NCI-H1417 treated with DMSO at 0.1 percent for 48 hours (cell line): ENCODE measurements at places on chromosomes 3 and 15.

- no peak for DNase-seq
These were observed 37.3 kb upstream of the KLHL6 start for GRCh38 chr3:183592821-183593220.

DNA sequence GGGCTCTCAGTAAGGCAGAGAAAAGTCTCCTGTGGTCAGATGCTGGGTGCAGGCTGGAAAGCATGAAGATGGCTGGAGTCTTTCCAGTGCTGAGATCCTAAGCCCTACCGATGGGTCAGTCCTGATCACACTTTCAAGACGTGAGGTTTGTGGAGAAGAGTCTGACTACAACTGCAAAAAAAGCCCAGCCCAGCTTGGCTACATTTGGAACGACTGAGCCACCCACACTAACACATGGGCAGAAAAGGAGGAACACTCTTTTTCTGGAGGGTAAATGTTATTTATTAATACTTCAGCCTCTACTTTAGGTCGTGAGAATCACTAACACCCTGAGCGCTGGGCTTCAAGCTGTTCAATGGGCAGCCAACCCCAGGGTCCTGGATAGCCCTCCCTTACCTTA, 22.0 kb upstream of the C3orf22 start:
- DNase-seq: no peak

DNA sequence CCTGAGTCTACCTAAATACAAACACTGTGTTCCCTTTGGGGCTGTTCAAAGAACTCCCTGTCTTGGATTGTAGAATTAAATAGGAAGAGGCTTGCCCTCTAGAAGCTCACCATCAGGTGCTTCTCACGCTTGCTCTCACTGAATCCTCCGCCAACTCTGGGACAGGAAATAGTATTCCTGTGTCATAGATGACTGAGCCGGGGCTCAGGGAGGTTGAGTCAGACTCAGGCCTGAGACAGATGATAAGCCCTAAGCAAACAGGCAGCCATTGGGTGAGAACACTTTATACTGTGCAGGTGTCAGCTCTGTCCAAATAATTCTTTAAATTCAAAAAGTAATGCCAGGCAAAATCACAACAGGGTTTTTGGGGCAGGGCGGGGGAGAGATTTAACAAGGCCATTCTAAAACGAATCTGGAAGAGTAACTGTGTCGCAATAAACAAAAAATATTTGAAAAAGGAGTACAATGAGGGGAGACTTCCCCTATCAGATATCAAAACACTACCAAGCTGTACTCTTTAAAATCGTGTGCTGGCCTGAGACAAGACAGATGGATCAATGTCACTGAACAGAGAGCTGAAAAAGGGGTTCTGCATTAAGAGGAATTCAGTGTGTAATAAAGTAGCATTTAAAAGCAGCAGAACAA, 59.0 kb downstream of the EPHB3 start:
- no peak for DNase-seq

DNA sequence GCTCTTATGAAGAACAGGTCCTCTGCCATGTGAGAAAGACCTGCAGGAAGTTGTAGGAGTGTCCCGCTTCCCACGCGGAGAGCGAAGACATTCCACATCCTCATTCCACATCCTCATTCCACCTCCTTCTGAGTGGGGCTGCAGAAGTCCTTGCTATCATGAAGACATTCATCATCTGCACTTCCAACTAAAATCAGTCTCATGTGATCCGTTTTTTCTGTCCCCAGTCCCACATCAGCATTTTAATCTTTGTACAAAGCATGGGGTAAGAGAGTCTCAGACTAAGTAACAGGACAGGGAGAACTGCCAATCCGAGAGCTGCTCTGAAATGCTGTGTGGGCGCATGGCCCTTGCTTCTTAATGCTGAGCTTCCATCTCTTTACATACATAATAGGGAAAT, 227.2 kb downstream of the RSRC1 start:
- DNase-seq: no peak

DNA sequence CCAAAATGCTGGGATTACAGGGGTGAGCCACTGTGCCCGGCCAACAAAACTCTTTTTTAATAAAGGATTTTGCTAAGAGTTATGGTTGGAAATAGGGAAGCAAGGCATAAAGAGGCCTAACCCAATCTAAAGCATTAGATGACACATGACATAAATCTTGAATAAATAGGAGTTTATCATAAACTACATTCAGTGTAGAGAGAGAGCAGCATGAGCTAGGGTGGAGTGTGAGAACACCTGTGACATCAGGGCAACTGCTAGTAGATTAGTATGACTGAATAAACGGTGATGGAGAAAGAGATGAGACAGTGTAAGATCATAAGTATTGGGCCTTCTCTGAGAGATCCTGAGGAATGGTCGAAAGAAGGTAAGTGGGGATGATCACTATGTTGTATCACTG, 63.7 kb downstream of the DPPA2 start:
- no peak for DNase-seq
